Left colon (tissue), 2 donors: ENCODE measurements at places on chromosomes 13 and 19.

DNA sequence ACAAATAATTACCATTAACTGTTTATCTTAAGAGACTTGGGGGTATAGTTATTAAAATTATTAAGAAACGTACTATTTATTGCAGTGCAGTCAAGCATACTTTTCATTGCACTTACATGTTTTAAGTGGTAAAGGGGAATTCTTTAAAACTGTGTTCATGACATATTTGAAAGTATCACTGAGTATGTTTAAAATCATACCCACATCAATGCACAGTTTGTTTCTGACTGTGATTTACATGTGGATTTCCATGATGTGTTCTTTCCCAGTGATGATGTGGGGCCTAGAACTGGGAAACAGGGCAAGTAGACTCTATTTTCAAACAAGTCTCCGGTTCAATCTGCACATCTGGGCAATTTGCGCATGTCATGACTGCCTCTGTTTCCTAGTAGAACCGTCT is 340.5 kb upstream of the OBI1 start:
- DNase-seq = no peak

- no peak for DNase-seq
Observed at GRCh38 chr19:38674388-38675171, 27.1 kb downstream of the ACTN4 start.

DNA sequence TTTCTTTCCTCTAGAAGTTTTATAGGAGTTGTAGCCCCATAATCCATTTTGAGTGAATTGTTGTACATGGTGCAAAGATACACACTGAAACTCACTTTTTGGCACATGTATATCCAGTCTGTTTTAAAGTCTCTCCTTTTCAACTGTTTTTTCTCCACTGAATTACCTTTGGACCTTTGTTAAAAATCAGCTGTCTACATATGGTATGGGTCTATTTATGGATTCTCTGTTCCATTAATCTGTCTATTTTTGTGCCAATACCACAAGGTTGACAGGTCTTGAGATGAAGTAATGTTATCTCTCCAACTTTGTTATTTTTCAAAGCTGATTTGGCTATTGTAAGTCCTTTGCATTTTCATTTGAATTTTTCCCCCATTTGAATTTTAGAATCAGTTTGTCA is 4.7 kb downstream of the HNRNPA1L2 start:
- DNase-seq = no peak

DNA sequence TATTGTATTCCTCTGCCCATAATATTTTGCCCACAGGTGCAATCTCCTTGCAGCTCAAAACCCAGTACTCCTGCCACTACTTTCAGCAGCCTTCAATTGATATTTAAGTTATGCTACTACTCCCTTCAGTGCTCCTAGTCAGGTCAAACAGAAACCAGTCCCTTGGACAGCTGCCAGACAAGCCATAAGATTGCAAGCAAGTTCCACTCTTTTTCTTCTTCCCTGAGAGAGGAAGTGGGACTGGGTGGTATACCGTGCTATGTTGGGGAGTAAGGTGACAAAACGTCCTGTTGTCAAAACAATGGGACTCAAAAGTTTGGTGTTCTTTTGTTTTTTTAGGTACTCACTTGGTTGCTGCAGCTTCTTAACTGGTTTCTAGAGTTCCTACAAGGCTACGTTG is 63.1 kb upstream of the FRY start:
- DNase-seq = peak; percentile 69

DNA sequence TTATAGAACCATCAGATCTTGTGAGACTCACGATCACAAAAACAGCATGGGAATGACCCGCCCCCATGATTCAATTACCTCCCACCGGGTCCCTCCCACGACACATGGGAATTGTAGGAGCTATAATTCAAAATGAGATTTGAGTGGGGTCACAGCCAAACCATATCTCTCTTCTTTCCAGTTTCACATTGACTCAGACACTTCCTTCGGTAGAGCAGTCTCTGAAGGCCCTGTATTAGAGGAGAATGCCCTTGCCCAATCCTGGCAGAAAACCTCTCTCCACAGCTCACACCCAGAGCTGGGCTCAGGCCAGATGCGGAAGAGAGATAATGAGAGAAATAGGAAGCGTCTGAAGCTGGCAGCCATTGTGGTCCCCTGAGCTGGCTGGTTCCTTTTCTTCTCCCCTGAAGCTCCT is 72.4 kb upstream of the CLDN10 start:
- peak; percentile 30 for DNase-seq

GRCh38 chr13:84686973-84687372 is 804.7 kb upstream of the SLITRK1 start:
- no peak for DNase-seq

GRCh38 chr19:21134934-21135366 is 6.9 kb upstream of the ZNF431 start:
- no peak for DNase-seq

GRCh38 chr19:37779127-37780005 is at the start of gene ZNF573:
Gene ZNF573 (minus strand): TSS chr19:37779586. CDS start chr19:37773729, 5,857 bp downstream.
- DNase-seq = peak; percentile 90

GRCh38 chr13:41457589-41458186 is 338 bp downstream of the RGCC start:
- DNase-seq = peak; percentile 33

- no peak for DNase-seq
Observed at GRCh38 chr13:102825400-102825799, 20.4 kb upstream of the ERCC5 start.

DNA sequence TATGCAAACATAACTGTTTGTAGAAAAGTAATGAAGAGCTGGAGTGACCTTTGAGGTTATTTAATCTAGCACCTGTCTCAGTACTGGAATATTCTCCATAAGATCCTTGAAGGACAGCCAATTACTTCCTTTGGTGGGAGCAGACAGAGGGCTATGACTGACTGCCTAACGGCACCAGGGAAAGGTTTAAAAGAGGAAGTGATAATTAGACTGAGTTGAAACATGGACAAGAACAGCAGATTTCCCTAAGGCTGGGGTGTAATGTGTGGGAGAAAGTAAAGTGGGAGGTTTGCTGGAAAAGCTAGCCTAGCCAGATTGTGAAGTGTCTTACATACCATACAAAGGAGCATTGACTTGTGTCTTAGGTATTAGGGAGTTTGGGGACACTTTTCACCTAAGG is 191.3 kb upstream of the PCDH9 start:
- no peak for DNase-seq

- DNase-seq = peak; percentile 94
Observed at GRCh38 chr19:48558018-48558684, 6.2 kb downstream of the SULT2B1 start.

DNA sequence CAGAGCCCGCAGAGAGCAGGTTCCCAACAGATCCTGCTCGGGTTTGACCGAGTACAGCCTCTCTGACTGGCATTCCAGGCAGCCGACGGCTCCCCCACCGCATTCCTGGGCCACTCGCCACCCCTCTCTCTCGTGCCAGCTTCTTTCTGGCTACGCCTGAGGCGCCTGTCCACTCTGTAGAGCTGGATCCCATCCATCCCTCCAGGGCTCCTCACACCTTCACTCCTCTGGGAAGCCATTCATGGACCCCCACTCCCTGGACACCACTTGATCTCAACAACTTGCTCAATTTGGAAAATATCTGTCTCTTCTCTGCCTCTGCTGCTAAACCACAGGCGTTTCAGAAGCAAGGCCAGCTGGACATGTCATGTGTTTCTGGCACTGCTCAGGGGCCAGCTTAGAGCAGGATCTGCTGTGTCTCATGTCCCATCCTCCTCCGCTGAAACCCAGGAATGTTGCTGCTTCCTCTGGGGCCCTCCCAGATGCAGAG is 30.6 kb upstream of the ATP1A3 start:
- DNase-seq = peak; percentile 6

- DNase-seq = no peak
Observed at GRCh38 chr13:63983366-63983765, 2567.7 kb upstream of the PCDH20 start.

GRCh38 chr13:66574606-66575005 is 655.5 kb downstream of the PCDH9 start:
- no peak for DNase-seq

- no peak for DNase-seq
Observed at GRCh38 chr19:4521170-4521887, 3.0 kb upstream of the PLIN4 start.

DNA sequence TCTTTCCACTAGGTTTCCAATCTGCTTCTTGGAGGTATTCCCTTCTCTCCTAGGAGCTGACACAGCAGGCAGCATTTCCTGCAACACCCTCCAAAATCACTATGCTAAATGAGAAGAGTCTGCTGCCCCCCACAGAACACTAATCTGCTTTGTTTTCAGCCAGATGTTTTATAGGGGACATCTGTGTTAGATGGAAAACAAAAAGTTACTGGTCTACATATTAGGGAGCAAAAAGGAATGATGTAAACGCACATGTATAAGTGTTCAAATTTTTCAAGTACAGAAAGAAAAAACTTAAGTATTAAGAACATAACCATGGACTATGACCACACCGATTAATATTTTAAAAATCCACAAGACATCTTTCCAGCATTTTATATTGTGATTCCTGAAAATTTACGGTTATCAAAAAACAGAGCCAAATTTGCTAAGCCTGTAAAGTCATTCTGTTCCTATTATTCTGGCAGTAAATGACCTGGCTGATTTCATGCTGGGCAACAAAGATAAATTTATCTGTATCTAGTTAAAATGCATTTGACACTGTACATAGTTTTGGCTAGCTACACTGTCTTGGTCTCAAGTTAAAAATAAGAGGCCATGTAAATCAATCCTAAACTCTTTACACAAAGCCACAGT is 63.3 kb downstream of the DCLK1 start:
- no peak for DNase-seq

DNA sequence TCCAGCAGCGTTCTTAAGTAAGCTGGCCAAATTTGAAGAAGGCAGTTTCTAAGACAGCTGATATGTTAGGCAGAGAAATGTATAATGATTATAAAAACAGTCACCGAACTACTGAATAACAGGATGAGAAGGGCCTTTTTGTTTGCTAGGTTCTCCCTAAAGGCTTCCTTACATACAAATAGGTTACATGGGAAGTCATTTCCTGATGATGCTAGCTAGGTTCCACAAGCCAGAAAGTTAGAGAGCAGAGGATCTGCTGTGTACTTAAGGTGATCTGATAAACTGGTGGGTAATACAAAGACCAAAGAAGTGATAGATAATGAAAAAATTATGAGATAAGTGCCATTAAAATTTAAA is 139.7 kb downstream of the VWA8 start:
- no peak for DNase-seq

DNA sequence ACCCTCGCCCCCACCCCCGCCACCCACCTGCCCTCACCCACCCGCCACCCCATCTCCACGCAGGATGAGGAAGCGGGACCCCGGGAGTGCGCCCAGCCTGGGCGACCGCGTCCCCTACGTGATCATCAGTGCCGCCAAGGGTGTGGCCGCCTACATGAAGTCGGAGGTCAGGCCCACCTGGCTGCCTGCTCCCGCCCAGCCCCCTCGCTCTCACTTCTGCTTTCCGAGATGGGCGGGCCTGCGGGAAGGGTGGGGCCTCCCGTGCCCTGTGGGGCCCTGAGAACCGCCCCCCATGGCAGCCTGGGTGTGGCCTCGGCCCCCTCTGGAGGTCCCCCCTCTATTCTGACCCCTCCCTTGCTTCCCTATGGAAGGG is 3.1 kb upstream of the SPIB start:
- DNase-seq = peak; percentile 79

- no peak for DNase-seq
Observed at GRCh38 chr13:68745502-68745901, 1362.1 kb upstream of the ATXN8OS start.
